Foreskin melanocyte (primary cell): ENCODE measurements at places on chromosomes 3 and 15.
A peak's percentile ranks its signal among the peaks of the same experiment; 100 is the strongest.

DNA sequence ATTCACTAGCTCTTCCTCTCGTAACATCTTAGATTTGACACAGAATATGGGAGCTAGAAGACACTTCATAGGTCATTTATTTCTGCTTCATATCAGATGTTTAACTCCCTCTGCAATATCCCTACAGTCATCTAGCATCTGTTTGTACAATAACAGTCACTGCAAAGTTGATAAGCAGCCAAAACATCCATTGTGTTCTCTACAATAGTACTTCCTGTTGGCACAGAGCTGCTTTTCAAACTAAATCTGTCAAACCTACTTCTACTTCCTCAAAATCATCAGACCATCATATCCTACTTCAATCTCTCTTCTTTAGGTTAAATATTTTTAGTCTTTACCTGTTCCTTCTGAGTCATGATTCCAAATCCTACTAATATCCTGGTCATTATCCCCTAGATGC, 233.2 kb downstream of the FGF12 start:
- no peak for DNase-seq

DNA sequence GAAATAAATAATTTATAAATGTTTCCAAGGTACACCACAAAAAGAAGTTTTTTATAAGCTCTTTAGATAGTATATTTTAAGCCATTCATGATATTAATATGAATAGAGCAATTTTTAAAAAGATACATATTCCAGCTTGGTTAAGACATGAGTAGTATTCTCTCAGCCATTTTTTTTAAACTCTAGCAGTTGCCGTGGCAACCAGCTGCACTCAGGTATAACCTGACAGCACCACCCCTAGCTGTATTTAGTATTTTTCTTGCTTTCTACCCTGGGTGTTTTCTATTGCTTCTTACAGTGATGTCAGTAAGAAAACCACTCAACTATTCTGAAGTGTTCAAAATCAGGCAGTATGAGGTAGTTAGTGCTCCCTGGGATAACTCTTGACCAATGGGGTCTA, 496.3 kb upstream of the CNTN3 start:
- DNase-seq = no peak

DNA sequence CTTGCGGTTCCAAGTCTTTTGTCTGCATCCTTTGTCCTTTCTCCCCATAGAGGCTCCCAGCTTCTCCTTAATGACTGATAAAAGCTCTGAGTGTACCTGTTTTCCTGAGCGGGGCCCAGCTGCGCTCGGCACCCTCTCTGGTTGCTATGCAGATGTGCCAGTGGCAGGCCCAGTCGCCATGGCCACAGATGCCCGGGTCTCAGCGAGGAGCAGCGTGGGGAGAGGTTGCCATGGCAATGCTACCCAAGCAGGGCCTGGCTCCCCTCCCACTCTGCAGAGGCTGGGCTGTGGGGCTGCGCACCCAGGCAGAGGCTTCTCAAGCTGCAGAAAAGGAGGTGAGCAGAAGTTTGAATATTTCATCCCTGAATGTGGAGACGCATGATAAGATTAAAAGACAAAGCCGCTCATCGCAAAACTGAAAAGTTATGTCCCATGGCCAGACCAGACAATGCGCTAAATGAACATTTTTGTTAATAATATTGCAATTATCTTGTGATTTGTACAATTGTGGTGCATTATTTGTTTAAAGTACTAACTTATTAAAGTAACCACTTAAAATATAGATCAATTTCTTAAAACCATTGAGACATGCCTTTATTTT, 66.1 kb downstream of the TPRA1 start:
- DNase-seq = no peak

- peak; percentile 61 for DNase-seq
Measured at GRCh38 chr3:16897254-16897926, 12.6 kb downstream of the PLCL2 start.

DNA sequence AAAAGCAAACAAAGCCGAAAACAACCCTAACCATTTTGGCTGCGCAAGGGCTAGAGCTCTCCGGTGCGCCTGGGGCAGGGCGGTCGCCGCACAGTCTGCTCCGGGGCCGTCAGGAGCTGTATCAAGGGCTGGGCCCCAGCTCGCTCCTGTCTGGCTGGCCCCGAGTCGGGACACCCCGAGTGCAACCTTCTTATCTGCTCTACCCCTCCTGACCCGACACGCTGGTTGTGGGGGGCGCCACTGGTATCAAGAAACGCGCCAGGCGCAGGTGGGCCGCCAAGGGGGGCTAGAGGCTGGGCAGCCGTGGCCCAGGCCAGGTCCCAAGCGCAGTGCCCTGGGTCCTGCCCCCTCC, 36.0 kb downstream of the NR2F2 start:
- no peak for DNase-seq

DNA sequence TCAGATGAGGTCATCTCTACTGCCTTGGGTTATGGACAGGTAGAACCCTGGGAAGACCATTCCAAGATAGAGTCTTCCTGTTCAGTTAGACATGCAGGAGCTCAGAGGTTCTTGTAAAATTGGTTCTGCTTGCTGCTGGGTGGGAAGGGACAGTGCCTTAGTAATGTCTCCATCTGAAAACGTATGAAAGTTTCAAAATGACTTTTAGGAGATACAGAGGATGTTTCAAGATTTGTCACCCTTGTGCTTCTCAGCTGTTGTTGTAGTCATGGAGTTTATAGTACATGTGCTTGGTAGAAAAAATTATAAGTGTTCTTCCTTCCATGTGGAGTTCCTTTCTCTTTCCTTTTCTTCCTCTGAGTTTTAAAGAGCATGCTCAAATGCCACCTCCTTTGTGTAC, 885.2 kb upstream of the CFAP20DC start:
- DNase-seq = no peak

GRCh38 chr3:197564097-197564843, 8.5 kb upstream of the BDH1 start:
- DNase-seq = no peak

DNA sequence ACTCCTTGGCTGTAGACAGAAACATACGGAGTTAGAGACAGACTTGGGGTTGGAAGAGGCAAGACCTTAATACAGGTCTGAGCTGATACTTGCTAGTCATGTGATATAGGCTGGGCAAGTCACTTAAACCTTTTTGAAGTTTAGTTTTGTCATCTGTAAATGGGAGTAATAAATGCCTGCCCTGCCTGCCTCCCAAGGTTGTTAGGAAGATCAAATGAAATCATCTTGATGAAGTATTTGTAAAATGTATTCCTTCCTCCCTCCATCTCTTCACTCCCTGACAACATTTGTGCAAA, 2.9 kb downstream of the PXK start:
- DNase-seq = no peak

DNA sequence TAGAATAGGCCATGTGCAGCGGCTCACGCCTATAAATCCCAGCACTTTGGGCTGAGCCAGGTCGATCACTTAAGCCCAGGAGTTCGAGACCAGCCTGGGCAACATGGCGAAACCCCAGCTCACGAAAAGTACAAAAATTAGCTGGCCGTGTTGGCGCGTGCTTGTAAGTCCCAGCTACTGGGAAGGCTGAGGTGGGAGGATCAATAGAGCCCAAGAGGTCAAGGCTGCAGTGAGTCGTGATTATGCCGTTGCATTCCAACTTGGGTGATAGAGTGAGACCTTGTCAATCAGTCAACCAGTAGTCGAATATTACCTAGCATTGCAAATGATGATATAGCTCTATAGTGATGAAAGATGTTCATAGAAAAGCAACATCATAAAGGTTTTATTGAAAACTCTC, 51.9 kb downstream of the USP8 start:
- DNase-seq = no peak

GRCh38 chr3:13530241-13531009, 18.5 kb upstream of the FBLN2 start:
- peak; percentile 13 for DNase-seq

- DNase-seq = no peak
Measured at GRCh38 chr15:84586696-84587095, 14.1 kb upstream of the ZSCAN2 start.

- DNase-seq = no peak
Measured at GRCh38 chr3:23129117-23129516, 74.0 kb upstream of the UBE2E2 start.

GRCh38 chr3:116135457-116136085, 309.7 kb downstream of the LSAMP start:
- DNase-seq = no peak

DNA sequence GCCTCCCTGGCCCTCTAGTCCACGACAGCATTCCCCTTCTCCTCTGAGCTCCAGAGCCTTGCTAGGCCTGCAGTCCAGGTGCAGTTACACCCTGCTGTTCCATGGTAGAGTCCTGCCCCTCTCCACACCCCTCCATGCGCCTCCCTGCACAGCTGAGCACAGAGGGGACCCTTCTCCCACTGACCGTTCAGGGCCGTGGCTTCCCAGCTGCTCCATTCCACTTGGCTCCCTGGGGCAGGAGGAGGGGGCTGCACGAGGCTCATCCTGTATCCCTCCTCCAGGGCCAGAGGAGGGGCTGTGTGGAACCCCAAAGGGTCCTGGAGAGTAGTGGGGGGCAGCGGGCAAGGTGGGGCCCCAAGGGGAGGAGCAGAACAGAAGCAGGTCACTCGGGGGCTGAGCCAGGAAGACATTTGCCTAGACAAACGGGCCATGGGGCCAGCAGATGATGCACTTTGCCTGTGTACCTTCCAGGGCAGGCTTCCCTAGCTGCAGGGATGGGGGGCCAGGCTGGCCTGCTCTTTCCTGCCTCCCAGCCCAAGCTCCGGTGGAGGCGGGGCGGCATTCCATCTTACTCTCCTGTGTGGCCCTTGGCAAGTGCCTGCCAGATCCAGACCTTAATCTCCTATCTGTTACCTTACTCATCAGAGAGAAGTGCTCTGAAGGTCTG, 20.7 kb upstream of the GOLGA6C start:
- no peak for DNase-seq

DNA sequence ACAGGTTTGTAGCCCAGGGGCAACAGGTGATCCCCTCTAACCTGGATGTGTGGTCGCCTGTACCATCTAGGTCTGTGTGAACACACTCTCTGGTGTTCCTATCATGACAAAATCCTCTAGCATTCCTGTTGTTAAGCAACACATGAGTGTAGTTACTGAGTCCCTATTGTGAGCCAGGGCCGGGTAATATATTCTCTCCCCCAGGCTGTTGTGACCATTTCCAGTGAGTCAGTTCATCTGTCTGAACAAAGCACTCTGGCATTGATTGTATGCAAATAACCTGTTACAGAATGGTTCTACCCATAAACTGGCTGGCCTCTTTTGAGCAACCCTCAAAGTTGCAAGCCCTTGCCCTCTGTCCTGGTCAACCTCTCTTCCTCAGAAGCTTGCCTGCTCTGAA, 2.6 kb upstream of the FLNB start:
- peak; percentile 44 for DNase-seq

GRCh38 chr15:93046721-93047120, 42.3 kb downstream of the RGMA start:
- no peak for DNase-seq

GRCh38 chr15:74453925-74454763, 6.8 kb downstream of the UBL7 start:
- DNase-seq = no peak

GRCh38 chr3:11238880-11239279, 33.3 kb upstream of the ATG7 start:
- no peak for DNase-seq

DNA sequence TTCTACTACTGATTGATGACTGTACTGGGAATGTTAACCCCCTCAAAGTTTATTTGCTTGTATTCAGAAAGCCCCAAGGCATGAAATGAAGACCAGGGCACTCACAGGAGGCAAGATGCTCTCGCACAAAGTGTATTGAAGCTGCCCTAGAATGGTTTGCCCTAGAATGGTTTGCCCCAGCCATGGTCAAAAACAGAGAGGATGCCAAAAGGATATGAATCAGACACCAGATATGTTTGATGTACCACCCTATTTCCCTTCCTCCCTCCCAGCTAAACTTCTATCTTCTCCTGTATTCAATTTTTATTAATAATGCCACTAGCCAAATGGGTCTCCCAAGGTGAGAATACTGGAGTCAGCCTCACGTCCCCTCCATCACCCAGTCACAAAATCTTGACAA, 101.3 kb downstream of the TMCO5A start:
- DNase-seq = no peak

DNA sequence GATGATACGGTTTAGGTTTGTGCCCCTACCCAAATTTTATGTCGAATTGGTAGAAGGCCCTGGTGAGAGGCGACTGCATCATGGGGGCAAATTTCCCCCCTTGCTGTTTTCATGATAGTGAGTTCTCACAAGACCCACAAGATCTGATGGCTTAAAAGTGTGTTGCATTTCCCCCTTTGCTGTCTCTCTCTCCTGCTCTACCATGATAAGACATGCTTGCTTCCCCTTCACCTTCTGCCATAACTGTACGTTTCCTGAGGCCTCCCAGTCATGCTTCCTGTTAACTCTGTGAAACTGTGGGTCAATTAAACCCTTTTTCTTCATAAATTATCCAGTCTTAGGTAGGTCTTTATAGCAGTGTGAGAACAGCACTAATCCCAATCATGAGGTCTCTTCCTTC, 381.2 kb downstream of the RSL24D1 start:
- no peak for DNase-seq

DNA sequence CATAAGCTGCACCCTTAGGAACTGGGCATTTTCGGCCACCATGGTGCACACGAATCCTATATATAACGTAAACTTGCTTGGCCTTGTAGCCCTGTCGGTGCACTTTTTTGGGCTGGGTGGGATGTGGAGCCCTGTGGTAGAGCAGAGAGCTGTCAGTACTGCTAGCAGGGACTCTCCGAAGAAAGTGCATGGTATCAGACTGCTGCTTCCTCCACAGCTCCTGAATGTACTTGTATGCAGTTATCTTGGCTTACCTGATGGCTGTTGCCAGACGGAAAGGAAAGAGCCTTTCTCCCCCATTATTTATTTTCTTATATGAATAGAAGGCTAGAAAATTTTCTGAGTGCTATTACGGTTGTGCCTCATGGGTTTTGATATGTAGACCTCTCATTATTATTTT, 8.4 kb downstream of the GALK2 start:
- no peak for DNase-seq

GRCh38 chr3:178436773-178437172, 99.5 kb upstream of the KCNMB2 start:
- peak; percentile 20 for DNase-seq

GRCh38 chr3:33016846-33017405, 65.5 kb downstream of the CCR4 start:
- no peak for DNase-seq

GRCh38 chr3:14775563-14775962, 43.2 kb upstream of the FGD5 start:
- DNase-seq = no peak

DNA sequence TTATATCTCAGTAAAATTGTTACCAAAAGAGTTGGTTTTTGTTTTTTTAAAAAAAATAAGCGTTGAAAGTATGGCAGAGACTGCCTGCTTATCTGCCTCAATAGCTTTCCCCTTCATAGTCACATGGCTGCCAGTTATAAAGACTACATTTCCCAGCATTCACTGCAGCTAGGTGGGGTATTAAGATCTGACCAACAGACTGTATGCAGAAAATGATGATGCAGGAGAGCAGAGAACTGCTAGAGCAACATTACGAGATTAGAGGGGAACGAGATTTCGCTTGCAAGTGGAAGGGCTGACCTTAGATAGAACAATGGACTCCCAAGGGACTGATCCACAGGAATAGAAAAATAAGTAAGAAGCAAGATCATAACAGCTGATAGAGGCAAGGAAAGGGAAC, 14.3 kb downstream of the RHOA start:
- DNase-seq = no peak

GRCh38 chr3:189301479-189301878, 129.7 kb downstream of the TPRG1 start:
- no peak for DNase-seq

GRCh38 chr3:183911763-183912506, 27.3 kb upstream of the PARL start:
- no peak for DNase-seq
